ENCODE measurements at places on chromosomes 11 and 22.

- peak; percentile 57 for DNase-seq
These were observed 50.3 kb upstream of the TCF20 start for GRCh38 chr22:42320443-42321416.

DNA sequence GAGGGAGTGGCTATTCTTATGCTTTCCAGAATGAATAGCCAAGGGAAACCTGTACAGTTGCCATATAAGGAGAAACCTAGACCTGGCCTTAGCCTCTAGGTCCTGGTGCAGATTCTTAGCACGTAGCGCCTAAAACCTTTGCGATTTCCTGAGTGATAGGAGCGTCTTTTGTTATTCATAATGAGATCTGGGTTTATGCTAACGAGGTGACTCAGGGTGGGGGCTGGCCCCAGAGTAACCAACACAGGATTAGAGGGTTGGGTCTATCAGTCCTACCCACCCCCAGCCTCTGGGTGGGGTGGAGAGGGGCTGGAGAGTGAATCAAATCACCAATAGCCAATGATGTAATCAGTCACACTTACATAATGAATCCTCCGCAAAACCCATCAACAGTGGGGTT is 73.4 kb upstream of the PARVG start:
- no peak for DNase-seq

DNA sequence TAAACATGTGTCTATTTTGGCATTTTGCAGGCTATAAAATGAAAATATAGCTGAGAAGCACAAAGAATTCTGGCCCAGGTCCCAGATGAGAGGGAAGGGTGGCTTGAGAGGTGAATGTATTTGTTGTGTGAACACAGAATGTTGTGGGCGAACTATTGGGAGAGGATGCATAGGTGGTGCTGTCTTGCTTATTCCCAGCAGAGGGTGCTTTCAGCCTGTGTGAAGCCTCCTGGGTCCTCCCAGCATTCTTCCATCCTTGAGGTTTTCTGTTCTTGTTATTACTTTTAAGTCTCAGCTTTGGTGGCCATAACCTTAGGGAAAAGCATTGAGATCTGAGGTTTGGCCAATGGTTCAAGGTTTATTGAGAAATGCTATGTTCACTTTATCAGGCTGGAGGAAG is 108.7 kb upstream of the SNX19 start:
- DNase-seq, result no peak

DNA sequence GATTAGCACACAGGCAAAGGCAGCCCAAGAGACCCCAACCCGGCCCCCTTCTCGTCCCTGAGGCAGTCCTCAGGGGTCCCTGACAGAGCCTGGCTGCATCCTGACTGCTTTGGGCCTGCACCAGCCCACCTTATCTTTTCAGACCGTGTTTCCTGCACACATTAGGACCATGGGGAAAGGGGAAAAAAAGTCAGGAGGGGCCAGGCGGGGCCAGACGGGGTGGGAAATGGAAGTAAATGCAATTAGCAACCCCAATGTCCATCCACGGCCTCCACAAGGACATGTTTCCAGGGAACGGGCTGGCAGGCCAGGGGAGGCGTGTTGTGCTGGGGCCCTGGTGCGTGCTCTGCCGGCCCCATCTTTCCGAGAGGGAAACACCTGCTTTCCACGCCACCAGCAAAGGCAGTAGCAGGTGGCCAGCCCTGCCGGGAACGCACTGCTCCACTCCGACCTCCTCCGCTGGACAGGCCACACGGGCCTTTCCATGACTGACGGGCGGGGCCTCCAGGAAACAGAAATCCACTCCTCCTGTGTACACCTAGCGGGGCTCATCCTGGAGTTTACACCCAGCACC is 7.4 kb downstream of the EHD1 start:
- DNase-seq, result no peak

DNA sequence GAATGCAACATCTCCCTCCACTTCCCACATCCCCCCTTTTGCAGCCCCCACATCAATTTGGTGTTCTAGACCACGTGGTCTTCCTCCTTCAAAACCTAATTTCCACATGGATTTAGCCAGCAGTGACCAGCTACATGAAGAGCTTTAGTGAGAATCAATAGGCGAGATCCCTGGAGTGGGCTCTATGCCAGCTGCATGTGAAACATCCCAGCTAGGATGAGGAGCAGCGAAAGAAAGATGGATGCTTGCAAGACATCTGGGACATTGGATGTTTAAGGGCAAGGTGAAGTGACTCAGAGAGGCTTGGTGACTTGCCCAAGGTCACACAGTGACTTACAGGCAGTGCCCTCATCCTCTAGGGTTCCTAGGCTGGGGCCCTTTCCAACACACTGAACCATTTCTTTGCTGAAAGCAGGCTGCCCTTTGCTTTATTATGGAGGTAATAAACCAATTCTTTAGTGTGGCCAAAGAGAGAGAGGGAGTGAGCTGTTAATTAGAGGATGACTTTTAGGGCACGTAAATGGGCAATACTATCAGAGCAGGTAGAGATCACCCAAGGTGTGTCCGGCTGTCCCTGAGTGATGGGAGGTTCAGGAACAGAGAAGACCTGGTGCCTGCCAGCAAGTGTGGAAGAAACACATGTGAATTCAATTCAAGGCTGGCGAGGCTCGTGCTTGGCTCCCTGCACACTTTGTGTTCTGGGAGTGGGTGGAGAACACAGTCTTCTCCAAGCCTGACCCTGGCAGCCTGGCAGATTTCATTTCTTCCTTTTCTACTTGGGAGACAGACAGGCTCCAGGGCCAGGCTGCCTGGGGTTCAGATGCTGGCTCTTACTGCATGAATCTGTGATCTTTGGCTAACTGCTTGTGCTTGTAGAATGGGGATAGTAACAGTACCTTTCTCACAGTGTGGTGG is 24.0 kb downstream of the TSPAN18 start:
- no peak for DNase-seq

DNA sequence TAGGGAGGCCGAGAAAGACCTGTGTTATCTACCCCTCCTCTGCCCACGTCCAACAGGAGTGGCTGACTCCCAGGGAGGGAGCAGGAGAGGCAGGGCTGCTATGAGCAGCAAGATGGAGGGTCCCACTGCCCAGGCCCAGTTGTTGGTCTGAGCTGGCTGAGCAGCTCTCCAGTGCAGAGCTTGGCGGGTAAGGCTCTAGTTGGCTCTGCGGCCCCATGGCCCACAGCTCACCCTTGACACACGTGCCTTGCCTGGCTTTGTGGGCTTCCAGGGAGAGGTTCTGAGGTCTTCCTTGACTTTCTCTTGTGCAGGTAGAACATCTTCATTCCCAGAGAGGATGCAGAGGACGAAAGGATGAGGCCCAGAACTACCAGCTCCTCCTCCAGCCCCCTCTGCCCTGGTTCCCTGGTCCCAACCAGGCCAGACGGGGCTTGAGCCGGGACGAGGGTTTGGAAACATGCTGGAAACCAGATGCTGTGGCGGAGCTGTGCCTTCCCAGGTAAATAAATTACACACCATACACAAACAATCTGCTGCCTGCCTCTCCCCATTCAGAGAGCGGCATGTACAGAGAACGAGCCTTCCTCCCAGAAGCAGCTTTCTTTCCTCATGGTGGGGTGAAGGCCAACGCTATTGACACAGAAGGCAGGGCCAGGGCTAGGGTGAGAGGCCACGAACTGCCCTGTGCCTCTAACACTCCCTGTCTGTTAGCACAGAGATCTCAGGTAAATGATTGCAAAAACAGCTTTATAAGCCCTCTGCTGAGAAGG is 48.1 kb downstream of the DSCAML1 start:
- no peak for DNase-seq

GRCh38 chr11:87022254-87022653 is 15.5 kb upstream of the TMEM135 start:
- no peak for DNase-seq

DNA sequence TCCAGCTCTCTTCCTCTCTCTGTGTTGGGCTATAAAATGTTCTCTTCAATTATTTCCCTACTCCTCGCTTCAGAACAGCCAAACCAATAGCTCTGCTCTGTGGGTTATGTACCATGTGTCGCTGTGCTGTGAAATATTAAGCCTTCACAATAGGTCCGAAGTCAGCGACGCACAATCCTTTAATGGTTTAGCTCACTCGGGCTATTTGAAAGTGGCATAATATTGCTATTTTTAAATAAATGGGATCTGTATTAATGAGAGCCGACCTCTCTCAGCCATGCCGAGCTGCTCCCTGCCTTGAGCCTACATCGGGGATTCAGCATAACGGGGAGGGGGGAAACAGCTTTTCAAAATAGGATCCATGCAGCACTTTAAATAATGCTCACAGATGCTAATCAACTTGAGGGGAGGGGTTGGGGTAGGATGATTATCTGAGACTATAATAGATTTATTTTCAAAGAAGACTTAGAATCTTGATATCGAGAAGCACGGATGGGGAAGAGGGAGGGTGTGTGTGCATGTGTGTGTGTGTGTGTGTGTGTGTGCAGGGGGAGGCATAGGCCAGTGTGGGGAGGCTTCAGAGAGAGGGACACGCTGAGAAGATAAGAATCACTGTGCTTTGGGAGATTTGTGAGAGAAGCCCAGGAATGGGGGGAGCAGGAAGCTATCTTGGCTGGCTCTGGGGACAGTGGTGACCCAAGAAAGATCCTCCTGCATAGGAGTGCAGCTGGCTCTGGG is 271.5 kb downstream of the NXPE2 start:
- no peak for DNase-seq

- no peak for DNase-seq
These were observed 564.5 kb downstream of the DLG2 start for GRCh38 chr11:85062659-85063058.

DNA sequence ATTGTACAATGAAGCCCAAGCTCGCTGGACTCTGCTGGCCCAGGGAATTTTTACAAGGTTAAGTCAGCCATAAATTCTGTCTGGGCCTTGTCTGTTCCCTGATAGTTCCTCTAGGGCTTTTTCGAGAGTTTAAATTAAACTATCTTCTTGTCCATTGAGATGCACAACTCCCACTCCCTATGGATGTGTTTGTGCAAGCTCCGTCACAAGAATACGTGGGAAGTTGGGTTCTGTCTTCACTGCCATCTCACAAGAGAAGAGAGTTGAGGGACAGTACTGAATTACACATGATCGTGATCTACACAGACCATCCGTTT is 153.6 kb upstream of the TTC12 start:
- no peak for DNase-seq

DNA sequence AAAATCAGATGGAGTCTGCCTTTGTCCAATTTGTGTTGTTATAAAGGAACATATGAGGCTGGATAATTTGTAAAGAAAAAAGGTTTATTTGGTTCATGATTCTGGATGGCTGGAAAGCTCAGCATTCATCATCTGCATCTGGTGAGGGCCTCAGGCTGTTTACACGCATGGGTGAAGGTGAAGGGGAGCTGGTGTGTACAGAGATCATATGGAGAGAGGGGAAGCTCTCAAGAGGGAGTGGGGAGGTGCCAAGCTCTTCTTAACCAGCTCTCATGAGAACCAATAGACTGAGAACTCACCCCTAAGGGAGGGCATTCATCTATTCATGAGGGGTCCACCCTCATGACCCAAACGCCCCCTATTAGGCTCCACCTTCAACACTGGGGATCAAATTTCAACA is 40.0 kb downstream of the NEU3 start:
- peak; percentile 89 for DNase-seq

DNA sequence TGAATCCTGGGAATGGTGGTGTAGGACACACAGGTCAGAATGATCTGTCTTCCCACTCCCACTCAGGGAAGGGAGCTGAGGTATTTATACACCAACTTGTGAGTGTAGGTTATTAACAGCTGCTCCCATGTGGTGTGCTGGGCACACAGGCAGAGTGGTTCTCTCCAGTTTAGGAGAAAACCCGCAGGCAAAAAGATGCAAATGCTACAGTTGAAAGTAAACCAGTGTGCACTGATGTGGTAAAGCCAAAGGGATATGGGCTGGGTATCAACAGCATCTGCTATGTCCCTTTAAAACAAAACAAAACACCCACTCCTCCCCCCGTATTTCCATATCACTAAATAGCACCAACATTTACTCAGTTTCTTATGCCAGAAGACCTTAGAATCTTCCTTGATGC is 75.4 kb upstream of the SYT13 start:
- no peak for DNase-seq

GRCh38 chr11:121123496-121124069 is 22.5 kb downstream of the TECTA start:
- no peak for DNase-seq

DNA sequence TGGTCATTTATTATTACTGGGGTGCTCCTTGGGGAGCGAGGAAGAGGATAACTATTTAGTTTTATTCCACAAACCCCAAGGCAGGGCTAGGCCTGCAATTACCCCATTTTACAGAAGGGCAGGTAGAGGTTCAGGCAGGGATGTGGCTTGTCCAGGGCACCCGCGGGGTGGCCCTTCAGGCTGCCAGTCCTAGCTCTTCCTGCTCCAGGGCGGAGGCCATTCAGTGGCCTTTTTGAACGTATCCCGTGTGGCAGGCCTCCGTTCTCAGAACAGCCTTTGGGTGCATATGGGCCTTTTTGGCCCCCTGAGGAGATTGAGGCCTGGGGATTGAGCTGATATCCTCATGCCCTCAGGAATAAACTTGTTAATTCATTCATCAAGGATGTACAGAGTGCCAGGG is 66.2 kb downstream of the MPPED1 start:
- no peak for DNase-seq

- DNase-seq, result no peak
These were observed 30.4 kb downstream of the DUSP8 start for GRCh38 chr11:1541474-1542204.

GRCh38 chr11:28303477-28304191 is 195.4 kb downstream of the METTL15 start:
- DNase-seq, result no peak

Measured in NCI-H345 (cell line).